ENCODE measurements at places on chromosomes 1 and 21.
A peak's percentile ranks its signal among the peaks of the same experiment; 100 is the strongest.

GRCh38 chr1:56617141-56617540 is 28.0 kb upstream of the PRKAA2 start:
- DNase-seq = no peak

- no peak for DNase-seq
These were observed 131.3 kb upstream of the FMN2 start for GRCh38 chr1:239960366-239960765.

GRCh38 chr1:207868251-207868773 is 42.6 kb downstream of the CD34 start:
- peak; percentile 9 for DNase-seq

DNA sequence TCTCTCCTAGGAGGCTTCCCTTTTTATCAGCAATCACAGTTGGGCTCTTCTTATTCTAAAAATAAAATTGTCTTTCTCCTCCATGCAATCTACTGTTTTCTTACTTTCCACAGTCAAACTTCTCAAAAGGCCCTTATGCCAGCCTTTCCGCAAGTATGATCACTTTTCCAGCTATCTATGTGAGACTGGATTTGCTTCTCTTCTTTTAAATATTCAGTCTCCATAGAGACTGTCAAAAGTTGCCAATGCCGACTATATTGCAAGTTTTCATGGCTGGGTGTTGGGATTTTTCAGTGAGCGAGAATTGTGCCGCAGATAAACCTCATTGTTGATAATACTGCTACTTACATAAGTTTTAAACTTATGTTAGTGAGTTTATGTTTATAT is 4.8 kb upstream of the LSM10 start:
- DNase-seq = no peak

- no peak for DNase-seq
These were observed 28.6 kb upstream of the COL6A1 start for GRCh38 chr21:45952974-45953373.

GRCh38 chr1:240794046-240794843 is 182.3 kb upstream of the GREM2 start:
- no peak for DNase-seq

- no peak for DNase-seq
These were observed 83.4 kb downstream of the ATF6 start for GRCh38 chr1:161849518-161849917.

GRCh38 chr1:100229681-100230443 is 19.8 kb downstream of the DBT start:
- DNase-seq = no peak

- no peak for DNase-seq
These were observed 9.8 kb downstream of the ATP13A2 start for GRCh38 chr1:17001760-17002523.

GRCh38 chr1:162498496-162498810 is 835 bp downstream of the UHMK1 start:
- no peak for DNase-seq

DNA sequence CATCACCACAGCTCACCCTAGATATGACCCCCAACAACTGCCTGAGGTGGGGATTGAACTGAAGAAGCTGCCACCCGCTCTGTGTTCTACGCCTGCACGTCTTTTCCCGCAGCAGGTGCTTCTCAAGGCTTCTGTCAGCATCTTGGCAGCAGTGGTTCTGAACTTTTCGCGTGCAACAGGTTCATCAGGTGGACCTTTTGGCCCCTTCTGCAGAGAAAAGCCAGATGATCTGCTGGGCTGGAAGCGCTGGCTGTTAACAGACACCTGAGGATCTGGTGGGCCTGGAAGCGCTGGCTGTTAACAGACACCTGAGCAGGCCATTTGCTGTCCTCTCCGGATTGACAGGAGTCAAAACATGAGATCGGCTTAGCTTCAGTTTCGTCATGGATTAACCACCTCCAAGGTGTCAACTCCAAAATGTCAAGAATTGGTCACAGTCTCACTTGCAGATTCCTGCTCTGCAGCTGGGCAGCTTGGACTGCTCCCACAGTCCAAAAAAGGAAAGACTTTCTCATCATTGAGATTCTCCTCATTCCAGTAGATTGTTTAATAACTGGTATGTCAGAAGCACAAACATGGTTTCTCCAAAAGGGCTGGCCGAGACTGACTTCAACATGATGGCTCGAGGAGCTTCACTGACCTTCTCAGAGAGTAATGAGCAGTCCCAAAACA is 4.7 kb downstream of the C1orf174 start:
- no peak for DNase-seq

- no peak for DNase-seq
These were observed 148.6 kb upstream of the HMGB4 start for GRCh38 chr1:33715195-33715811.

GRCh38 chr1:68429233-68429808 is 20.4 kb downstream of the RPE65 start:
- no peak for DNase-seq

DNA sequence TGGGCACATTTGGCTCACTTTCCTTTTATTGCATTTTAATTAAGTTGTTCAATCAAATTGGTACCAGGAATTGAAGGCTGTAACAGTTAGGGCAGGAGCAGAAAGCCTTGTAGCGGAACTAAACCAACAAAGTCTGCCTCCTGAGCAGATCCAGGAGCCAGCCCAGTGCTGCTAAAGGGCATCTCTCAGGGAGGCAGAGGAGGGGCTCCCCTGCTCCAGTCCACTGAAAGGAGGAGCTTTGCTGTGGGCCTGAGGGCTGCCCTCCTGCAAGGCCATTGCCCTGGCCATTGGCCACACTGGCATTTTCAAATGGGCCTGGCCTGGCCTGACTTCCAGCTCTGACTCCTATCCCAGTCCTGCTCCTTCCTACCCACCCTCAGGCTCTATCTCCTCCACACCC is 3.7 kb upstream of the TRABD2B start:
- DNase-seq = no peak

DNA sequence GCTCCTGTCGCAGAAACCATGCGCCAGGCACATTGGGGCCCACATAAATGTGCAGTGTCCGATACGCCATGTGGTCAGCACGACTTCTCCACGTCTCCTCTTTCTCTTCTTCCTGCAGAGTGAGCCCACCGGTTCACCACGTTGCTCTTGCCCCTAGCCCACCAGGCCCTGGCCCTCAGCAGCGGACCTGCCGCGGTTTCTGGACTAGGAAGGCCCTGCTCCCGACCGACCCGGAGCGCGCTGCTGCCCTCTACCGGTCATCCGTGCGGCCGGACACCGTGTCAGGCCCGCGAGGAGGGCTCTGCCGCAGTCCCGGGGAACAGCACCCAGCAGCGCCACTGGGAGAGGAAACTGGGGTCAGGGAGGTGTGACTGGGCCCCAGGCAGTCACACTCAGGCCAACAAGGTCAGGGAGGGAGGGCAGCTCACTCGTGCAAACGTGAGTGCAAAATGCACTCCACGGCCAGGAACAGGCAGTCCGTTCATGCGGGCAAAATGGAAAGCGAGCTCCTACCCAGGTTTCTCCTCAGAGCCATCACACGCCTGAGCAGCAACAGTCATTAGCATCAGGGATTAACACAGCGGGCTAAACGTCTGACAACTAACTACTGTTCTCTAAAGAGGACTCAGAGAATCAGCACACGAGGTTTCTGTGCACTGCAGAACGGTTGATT is 13.7 kb downstream of the TLR5 start:
- peak; percentile 42 for DNase-seq

- DNase-seq = peak; percentile 13
These were observed 32.1 kb upstream of the KCNE1 start for GRCh38 chr21:34544032-34544496.

- DNase-seq = no peak
These were observed 9.9 kb upstream of the MPL start for GRCh38 chr1:43327549-43328292.

GRCh38 chr1:206796981-206797402 is 24.7 kb upstream of the IL10 start:
- DNase-seq = no peak

- no peak for DNase-seq
These were observed 74.7 kb upstream of the PALMD start for GRCh38 chr1:99571092-99571734.

GRCh38 chr21:30164796-30165195 is 1.8 kb downstream of the CLDN17 start:
- DNase-seq = no peak

GRCh38 chr1:202590126-202590525 is 120.1 kb downstream of the SYT2 start:
- no peak for DNase-seq

- DNase-seq = peak; percentile 14
These were observed 744 bp upstream of the WDR26 start for GRCh38 chr1:224435318-224435763.

GRCh38 chr1:65112811-65113210 is 35.2 kb upstream of the AK4 start:
- DNase-seq = no peak

- DNase-seq = no peak
These were observed 313.8 kb downstream of the MATN1 start for GRCh38 chr1:30409476-30410152.

DNA sequence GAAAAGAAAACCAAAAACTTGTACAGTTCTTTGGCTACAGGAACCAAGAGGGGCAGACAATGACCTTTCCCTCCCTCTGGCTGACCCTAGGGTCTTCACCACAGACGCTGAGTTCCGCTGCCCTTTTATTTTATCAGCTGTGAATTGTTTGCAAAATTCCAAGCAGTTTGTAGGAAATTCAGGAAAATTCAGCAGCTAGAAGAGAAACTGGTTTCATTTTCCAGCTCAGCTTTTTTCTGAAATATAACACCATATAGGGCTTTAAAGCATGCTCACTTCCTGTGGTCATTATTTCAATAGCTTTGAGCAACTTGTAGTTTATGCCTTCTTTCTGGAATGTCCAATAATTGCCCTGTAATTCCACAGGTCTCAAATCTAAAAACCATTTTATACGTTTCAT is 5.5 kb upstream of the PIK3R3 start:
- DNase-seq = no peak

DNA sequence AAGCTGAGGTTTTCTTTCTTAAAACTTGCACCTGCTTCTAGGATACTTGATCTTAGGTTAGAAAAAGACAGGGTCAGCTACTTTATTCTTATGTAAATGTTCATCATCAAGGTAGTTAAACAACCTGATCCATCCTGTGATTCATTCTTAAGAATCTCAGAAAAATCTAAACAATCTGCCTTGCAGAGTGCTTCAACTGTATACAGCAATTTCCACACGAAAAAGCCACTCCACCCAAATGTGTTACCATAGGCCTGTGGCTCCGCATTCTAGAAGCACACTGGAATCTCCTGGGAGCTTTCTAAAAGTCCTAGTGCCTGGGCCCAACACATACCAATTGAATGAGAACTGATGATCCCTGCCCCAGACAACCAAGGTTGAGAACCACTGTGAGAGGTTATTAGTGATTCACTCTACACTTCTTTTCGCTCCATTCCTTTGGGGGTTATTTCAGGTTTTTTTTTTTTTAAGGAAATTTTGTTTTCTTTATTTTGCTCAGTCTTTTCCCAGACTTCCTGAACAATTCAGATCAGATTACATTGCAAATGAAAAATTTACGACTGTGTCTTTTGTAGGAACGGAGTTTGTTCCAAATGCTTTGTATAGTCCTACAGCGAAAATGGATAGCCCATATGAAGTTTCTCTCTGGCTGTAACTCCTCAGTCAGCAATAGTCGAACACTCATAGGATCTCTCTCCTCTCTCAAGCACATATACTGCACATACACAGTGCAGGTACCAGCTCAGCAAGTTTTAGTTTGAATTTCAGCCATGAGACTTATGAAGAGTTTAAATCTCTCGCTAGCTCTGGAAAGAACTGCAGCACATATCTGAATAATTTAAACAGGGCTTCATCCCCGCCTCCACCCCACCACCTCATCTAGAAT is 16.1 kb downstream of the SMYD2 start:
- no peak for DNase-seq

DNA sequence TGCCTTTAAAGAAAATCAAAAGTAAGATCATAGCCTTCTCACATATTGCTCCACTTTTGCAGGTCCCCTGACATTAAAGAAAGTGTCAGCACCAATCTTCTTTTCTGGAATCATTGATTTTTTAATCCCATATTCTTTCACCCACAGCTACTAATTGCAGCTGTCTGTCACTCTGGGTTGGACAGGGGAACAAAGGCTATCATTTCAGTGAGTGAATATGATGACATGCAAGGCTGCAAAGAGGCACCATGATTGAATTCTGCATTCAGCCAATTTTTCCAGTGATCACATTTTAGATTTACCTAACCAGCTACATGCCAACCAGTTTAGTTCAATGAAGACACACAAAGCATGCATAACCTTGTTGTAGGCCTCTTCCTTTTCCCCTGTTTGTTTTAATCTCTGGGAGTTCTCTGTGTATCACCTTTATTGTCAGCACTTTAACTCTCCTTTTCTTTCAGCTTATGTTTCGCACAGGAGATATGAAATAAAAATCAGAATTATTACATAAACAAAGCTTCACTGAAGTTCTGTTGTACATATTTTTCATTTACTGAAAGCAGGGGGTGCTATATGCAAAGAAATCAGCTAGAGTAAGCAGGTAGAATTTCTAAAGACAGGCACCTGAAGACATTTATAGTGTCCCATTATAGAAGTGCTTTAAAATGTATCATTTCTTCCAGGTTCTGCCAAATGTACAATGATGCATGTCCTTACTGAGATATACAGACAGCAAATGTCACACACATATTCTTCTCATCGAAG is 584.8 kb downstream of the PLA2G4A start:
- DNase-seq = no peak

DNA sequence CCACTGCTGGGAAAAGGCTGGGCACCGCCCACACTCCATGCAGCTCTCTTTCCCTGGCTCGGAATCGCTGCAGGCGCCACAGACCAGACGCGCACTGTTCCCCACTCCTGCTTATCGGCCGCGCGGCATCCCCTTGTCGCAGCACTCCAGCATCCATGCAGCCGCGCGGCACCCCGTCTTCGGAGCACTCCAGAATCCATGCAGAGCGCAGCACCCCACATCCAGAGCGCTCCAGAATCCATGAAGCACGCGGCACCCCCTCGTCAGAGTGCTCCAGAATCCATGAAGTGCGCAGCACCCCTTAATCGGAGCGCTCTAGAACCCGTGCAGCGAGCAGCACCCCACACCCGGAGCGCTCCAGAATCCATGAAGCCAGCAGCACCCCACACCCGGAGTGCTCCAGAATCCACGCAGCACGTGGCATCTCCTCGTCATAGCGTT is 9.5 kb downstream of the TFF3 start:
- no peak for DNase-seq

- no peak for DNase-seq
These were observed 10.9 kb upstream of the IFI16 start for GRCh38 chr1:158998781-158999161.

Measured in stimulated activated naive CD4-positive, alpha-beta T cell treated with Interleukin-2 at 50 U/mL for 16 hours (primary cell).